ENCODE measurements at places on chromosomes 7 and 10. TPM values are rescaled to one million over a fixed set of nuclear protein-coding genes. Genes with fewer than 3 reads are reported as not detected.
A peak's percentile ranks its signal among the peaks of the same experiment; 100 is the strongest.

GRCh38 chr10:78236416-78237015, 202.9 kb downstream of the RPS24 start:
- no peak for DNase-seq

Gene NUTM2B
- 0.84 TPM for total RNA-seq

DNA sequence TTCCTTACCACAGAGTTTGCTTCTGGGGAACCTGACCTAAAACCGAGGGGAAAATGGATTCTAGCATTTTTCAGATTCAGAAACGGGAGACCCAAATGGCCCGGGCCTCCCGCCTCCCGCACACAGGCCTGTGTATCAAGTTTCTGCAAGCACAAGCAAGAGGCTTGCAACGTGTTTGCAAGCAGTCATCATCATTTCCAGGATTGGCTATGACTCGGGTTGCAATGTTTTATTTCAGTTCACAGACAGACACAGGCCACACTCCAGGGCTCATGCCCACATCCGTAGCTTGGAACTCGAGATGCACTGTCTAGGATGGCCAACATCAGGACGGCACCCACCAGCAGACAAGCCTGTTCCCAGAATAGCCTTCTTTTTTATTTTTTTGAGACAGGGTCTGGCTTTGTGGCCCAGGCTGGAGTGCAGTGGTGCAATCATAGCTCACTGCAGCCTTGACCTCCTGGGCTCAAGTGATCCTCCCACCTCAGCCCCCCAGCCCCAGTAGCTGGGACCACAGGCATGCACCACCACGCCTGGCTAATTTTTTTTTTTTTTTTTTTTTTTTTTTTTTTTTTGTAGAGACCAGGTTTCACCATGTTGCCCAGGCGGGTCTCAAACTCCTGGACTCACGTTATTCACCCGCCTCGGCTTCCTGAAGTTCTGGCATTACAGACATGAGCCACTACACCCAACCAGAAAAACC, 68.1 kb upstream of the FOXK1 start:
- peak; percentile 96 for DNase-seq

- DNase-seq: no peak
Measured at GRCh38 chr10:34808801-34809745, 6.0 kb downstream of the PARD3 start.

DNA sequence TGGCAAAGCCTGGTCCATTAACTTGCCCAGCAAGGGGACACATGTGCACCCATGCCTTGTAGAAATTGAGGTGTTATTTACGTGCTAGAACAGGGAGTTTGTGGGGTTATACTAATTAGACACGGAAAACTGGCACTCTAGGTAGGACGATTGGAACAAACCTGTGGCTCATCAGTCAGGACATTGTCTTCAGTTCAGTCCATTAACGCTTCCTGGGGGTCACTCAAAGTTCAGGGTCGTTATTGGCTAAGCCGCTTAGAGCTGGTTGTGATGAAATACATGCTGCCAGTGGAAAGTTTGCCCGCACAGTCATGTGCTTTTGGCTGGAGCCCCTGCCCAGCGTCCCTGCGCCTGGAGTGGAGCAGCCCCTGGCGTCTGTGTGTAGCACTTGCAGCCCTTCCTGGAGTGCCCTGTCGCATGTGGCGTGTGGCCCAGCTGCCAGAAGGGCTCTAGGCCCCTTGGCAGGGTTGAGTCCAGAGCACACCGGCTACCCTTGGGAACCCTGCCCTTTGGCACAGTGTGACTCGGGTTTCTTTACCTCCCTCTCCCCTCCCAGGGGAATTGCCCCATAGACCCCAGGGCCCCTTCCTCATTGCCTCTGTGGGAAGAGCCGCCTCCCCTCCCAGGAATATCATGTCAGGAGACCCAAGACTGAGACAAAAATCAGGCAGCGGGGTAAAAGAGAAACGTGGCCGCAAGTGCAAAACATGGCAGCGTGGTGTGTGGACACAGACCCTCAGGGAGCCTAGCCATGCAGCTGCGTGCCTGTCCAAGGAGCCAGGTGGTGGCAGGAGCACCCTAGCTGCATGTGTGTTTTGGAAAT, 9.8 kb downstream of the ZNF775 start:
- peak; percentile 51 for DNase-seq

- DNase-seq: no peak
Measured at GRCh38 chr7:136049818-136050461, 72.8 kb upstream of the MTPN start.

Gene NEURL1
- total RNA-seq: 0.10 TPM

- DNase-seq: no peak
Measured at GRCh38 chr10:8618834-8619233, 564.3 kb downstream of the GATA3 start.

Gene TAC1
- 11.1 TPM for total RNA-seq

DNA sequence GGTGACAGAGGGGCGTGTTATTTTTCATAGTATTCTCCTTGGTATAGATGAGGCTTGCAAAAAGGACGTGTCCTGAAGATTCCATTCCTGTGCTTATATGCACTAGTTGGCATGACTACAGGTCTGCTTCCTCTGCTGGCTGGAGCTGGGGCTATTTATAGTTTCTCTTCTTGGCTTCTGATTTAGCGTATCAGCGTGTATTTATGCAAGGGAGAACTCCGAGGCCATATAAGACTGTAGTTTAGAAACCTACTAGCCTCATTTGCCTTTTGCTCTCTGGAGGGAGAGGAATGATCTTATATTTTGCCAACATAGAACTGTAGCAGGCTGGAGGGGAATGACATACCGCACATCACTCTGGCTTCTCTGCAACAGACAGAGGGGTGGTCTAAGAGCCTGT, 39.7 kb downstream of the CACNB2 start:
- peak; percentile 43 for DNase-seq

DNA sequence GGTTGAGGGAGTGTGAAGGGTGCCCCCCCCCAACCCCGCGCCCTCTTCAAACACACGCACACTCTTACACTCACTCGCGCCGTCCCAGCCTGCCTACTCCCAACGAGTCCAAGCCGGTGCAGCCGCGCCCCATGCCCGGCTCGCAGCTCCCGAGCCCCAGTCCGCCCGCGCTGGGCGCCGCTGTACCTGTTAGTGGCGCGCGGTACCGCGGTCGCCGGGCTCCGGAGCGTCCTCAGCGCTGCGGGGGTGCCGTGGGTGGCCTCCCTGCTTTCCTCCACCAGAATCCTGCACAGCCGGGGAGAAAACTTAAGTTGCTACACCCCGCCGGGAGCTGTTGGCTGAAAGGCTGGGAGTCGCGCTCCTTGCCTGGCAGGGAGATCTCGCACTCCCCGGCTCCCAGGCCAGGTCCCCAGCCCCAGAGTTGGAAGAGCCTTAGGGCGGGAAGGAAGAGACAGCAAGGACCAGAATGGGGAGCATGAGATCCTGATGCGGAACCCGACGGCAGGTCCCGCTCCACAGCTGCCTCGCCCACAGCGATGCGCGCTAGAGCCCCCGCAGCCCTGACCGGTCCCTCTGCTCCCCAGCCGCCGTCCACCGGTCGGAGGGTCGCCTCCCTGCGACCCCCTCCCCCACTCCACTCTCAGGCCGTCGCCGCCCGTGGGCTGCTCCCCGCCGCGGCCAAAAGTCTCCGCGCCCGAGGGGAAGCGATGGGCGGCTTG, 863 bp downstream of the ST8SIA6 start:
- no peak for DNase-seq

Gene JAZF1
- 13.3 TPM for total RNA-seq

- DNase-seq: no peak
Measured at GRCh38 chr7:99409192-99409572, 413 bp downstream of the BUD31 start.

DNA sequence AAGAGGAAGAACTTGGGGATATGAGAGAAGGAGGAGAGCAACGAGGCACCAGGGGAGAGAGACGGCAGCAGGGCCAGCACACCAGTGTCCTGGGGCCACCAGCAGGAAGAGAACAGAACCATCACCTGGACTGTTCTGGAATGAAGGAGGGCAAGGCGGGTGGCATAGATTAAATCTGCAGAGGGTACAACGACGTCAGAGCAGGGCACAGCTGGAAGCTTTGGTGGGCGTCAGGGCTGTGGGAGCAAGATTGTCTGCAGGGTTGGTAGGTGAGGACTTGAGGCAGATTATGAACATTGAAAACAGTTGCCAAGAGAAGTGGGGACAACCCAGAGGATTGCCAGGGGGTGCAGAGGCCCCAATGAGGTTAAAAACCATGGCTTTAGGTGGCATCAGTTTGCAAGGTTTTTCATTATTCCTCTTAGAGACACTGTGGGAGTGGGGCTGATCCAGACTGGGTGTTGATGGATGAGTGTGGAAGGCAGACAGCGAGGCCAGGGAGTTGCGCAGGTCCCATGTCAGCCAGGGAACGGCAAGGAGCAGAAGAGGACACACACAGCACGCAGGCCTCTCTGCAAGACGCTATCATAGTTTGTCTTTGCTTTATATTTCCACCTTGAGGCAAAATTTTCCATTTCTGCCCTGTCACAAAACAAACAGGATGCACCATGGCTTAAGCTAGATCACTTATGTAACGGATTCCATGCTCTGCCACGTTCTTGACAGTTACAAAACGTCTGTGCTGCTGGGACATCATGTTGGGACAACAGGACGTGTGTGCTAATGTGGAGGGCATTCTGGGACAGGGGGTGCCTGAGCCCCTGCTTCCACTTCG, 52.5 kb upstream of the LEP start:
- DNase-seq: no peak

- DNase-seq: no peak
Measured at GRCh38 chr10:132948351-132948750, 6.0 kb upstream of the CFAP46 start.

GRCh38 chr7:72493850-72494661, 81.9 kb upstream of the CALN1 start:
- DNase-seq: peak; percentile 69

- DNase-seq: no peak
Measured at GRCh38 chr7:30752979-30753378, 1.0 kb downstream of the INMT start.

DNA sequence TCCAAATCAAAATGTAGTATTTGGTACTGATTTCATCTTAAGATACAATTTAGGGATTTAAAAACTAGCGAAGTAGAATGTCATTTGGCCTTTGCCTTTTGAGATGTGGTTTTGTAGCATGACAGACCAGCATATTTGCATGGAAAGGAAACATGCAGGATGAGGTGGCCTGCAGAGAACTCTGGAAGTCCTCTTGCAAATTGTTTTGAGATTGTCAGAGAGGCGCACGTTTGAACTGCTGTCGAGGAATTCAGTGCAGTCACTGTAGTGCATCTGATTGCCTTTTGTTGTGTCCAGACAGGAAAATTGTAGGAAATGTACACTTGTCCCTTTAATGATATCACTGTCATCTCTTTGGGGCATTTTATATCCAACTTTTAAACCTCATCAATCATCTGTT, 136.7 kb downstream of the CELF2 start:
- no peak for DNase-seq

Gene RELN
- not detected for total RNA-seq

GRCh38 chr10:129621693-129622092, 154.7 kb downstream of the MGMT start:
- no peak for DNase-seq

Gene MYL10
- not detected for total RNA-seq

- DNase-seq: peak; percentile 86
Measured at GRCh38 chr7:68246189-68246633, 1249.6 kb downstream of the TYW1 start.

- DNase-seq: no peak
Measured at GRCh38 chr10:86937502-86938154, 19.8 kb downstream of the MMRN2 start.

GRCh38 chr7:135761751-135762488, 13.3 kb upstream of the FAM180A start:
- DNase-seq: peak; percentile 58

Gene DGKI
- 1.5 TPM for total RNA-seq

- DNase-seq: no peak
Measured at GRCh38 chr10:71542478-71542877, 145.8 kb downstream of the CDH23 start.

DNA sequence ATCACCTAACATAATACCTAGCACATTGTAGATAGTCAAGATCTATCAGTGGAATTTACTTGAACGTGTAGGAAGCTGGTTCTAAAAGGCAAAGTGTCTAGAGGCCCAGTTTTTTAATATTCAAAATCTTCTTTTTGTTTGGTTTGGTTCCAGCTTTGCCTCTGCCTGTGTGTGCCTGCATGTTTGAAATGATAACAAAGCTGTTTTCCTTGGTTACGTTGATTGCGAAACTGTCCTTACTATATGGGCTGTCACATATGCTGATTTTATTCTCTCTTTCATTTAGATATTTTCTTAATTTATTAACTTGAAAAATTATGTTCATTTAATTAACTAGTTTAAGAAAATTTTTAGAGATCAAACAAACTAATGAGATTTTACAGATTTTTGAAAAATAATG, 237.3 kb downstream of the SEMA3A start:
- no peak for DNase-seq

Gene NODAL
- not detected for total RNA-seq

- DNase-seq: no peak
Measured at GRCh38 chr7:21999896-22000295, 54.2 kb upstream of the CDCA7L start.

DNA sequence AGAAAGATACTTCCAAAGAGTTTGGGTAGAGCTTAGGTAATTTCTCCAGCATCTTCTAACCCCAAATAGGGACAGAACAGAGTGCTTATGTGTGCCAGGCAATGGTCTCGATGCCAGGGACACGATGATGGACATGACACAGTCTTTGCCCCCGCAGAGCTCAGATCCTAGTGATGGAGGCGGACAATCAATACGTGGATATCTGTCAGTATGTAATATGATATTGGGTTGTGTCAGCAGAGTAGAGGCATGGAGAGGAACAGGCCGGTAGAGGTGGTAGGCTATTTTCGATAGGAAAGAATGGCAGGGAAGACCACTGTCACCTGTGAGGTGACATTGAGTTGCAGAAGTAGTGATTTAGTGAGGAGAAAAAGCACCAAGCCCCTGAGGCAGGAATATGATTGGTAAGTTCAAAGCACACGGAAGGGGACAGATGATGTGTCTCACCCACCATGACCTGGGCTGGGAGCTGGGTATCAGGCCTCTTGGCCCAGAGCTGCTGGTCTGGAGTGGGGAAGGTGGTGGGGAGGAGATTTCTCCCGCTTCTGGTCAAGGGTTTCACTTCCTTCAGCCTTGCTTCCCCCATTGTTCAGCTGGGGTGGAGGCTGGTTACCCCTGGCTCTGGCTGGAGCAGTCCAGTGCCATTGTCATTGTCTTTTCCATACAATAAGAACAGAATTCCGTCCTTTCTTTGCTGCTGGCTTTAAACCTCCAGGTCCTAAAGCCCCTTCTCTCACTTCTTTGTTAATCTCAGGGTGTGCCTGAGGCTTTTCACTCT, 36.0 kb upstream of the SRGN start:
- no peak for DNase-seq

Measured in H4 (cell line).